ENCODE measurements at places on chromosomes 5 and 9. TPM values are rescaled to one million over a fixed set of nuclear protein-coding genes. Genes with fewer than 3 reads are reported as not detected.

GRCh38 chr5:152004095-152004494, 79.4 kb upstream of the GLRA1 start:
- DNase-seq = no peak

- DNase-seq = no peak
Measured at GRCh38 chr5:135248801-135249231, 150.2 kb downstream of the MACROH2A1 start.

- DNase-seq = no peak
Measured at GRCh38 chr5:57805732-57806131, 323.1 kb upstream of the ACTBL2 start.

DNA sequence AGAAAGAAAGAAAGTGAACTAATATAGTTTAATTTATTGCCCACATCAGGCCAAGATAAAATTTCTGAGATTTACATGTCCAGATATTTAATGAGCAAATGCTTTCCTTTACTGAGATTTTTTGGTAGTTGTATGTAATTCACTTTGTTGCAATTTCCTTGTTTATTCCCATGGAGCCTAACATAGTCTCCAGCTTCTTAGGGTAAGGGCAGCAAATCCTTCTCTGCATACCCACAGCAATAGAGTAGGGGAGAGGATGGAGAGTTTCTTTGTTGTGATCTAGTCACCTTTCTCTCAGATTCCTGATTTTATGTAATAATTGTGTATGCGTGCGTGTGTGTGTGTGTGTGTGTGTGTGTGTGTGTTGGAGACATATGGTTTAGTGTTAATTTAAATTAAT, 51.6 kb upstream of the DPYSL3 start:
- no peak for DNase-seq

DNA sequence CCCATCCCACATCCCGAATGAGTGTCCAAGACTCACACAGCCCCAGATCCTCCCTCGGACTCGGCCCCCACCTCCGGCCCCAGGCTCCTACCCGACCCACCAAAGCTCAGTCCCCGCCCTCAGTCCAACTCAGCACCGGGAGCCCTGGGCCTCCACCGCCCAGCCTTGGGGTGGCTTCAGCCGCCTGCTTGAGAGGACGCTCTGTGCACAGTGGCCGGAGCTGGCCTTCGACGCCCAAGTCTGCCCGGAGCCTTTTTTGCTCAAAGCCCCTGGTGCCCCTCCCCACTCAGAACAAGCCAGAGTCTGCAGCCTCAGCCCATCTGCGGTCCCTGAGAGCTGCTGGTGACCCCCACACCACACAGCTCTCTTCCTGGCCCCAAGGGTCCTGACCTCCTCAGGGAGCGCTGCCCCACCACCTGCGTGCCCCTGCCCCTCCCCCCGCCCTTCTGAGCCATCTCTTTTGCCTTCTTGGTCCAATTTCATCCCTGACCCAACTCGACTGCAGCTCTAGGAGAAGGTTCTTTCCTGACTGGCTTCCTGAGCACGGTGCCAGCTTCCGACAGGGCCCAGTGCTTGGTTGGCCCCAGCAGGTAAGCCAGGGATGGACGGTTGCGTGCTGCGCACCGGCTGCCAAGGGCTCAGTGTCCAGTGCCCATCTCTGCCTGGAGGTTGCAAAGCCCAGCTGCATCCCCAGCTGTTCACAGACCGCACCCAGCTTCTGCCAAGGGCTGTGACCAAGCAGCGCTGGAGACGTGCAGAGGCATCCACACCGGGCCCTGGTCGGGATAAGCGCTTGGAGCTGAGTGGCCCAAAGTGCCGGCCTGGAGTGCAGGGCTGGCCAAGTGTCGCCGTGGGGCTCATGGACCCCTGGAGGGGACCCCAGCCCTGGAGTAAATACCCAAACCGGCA, 27.7 kb upstream of the NSMF start:
- DNase-seq = no peak

DNA sequence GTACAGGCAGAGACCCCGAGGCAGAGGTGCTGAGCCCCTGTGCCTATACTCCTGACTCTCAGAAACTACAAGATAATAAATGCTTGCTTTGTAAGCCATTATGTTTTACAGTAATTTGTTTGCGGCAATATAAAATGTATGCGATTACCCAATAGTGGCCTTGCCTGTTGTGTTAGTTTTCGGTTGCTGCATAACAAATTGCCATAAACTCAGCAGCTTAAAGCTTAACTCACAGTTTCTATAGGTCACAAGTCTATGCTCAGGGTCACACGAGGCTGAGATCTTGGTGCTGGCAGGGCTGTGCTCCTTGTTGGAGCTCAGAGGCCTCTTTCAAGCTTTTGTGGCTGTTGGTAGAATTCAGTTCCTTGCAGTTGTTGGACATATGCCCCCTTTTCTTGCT, 114.8 kb downstream of the COL23A1 start:
- no peak for DNase-seq

DNA sequence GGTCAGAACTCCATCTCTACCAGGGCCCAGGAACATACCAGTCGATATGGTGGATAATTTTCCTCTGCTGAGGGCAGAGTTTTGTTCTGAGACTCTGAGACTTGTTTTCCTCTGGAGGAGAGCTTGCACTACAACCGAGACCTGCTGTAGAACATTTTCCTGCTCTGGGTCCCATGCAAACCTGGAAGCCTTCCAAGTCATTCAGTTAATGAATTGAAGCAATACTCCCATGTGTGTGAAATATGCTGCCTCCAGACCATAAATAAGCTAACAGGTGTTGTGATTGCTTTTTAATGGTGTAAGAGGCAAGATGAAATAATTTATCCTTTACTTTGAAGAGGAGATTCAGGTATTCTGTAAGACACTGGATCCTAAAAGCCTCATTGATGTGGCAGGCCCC, 372.8 kb downstream of the TMEM167A start:
- DNase-seq = no peak

DNA sequence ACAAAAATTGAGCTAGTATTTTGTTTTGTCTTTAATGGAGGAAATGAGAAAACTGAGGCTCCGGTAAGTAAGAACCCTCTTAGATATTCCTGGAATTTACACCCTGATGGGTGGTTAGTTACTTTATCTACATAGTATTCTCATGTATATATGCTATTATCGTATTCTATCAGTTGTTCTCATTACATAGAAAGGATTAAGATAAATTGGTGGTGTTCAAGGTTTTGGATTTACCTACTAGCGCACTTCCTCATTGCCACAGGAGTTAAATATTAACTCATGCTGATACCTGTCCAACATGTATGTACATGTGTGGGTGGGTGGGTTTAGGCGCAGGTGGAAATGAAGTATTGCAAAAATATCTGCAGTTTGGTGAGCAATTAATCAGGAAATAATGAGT, 61.1 kb upstream of the IFNE start:
- no peak for DNase-seq

GRCh38 chr5:154403776-154404387, 41.9 kb upstream of the SAP30L start:
- no peak for DNase-seq

GRCh38 chr5:140207250-140207964, 32.4 kb downstream of the CYSTM1 start:
- DNase-seq = no peak

- DNase-seq = no peak
Measured at GRCh38 chr5:9534881-9535517, 10.9 kb downstream of the SEMA5A start.

DNA sequence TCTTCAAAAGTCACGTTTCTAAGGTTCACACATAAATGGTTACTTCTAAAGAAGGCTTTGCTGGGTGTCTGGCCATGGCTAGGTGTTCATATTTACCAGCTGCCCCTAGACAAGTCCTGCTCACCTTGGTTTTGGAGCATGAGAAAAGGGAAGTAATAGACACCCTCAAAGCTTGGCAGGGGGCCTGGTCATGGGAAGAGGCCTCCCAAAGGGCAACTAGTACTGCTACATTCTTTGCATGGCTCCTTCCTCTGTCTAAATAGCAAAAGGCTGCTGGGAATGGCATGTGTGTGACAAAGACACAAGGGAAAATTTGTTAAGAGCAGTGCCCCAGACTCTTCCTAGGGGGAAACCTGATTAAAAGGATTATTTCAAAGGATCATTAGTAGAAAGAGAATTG, 93.4 kb downstream of the NRG2 start:
- DNase-seq = no peak

DNA sequence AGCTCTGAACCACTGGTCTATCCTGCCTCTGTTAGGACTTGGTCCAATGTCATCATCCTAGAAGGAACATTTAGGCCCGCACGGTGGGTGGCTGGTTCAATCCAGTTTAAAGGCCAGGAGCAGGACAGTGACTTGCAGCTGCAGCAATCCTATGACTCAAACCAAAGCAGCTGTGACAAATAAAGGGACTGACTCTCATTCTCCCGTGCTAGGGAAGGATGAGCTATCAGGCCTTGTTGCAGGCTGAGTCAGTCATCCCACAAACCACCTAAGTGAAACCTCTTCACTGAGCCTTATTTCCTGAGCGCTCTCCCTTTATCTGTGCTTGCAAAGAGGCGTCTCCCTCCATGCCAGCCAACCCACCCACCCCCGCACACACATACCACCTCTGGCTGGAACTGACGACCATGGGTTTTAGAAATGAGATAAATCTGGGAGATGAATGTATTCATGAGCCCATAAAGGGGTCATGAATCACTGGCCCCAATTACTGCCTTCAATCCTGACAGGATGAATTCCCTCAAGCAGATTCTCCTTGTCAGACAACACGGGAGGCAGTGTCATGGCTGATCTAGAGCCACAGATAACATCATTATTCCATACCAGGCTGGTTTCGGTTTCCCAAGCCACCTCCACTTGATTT, 93.4 kb downstream of the KCNIP1 start:
- DNase-seq = no peak

DNA sequence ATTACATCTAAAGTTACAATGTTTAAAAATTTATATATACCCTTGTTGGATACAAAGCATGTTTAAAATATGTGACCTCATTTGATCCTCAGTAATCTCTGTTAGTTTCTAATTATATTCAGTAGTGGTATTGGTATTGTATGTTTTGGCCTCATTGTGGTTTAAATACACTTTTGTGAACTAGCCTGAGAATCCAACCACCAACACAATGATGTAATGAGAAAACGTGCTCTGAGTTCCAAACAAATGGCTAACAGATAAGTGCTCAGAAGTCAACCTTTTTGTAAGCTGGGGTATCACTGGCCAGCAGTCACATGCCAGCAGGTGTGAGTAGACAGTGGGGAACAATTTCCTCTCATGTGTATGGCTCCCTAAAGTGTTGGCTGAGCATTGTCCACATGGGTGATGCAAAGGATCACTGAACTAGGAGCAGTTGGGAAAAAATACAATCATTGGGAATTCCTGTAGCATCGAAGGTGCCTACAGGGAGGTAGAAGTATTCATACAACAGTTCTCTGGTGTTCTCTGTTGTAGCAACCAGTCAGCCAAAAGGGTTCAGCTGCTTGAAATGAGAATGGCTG, 56.1 kb downstream of the DOCK8 start:
- DNase-seq = no peak

- DNase-seq = no peak
Measured at GRCh38 chr9:37410969-37411785, 11.3 kb upstream of the GRHPR start.

GRCh38 chr9:132725306-132725705, 55.0 kb downstream of the GTF3C4 start:
- DNase-seq = no peak

DNA sequence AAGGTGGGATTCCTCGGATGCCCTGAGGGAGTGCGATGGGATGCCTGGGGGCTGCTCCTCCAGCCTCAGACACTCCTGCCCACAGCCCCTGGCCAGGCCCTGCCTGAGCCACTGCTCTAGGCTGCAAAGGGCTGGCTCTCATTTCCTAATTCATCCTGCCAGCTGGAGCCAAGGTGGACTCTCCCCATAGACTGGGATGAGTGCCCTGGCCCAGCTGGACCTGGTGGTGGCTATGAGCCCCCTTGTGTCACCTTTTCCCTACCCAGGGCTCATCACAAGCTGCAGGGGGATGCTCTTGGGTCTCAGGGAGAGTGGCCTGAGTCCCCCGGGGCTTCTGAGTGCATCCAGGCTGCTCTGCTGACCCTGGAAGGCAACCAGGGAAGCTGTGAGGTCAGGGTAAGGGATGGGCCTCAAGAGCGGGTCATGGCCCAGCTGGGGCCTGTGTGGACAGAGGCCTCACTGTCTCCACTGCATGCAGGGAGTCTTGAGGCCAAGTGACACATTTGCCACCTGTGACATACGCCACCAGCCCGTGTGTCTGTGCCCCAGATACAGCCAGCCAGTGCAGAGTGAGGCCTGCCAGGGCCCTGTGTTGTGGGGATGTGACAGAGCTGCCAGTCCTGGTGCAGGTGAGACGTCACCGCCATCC, 102.7 kb upstream of the IER5L start:
- no peak for DNase-seq

DNA sequence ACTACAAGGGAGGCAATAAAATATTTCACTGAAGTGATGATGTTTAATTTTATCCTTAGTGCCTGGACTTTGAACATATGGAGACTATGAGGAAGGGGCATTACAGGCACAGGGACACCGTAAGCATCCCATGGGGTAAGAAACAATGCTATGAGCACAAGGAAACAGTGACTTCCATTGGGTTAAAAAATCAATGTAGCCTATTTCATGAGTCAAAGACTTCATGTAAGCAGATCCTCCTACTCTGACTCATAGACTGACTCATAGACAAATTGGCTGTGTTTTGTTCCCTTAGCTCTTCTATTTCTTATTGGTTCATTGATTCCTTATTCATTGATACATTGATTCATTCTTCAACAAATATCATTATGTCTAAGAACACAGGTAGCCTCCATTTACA, 351.0 kb downstream of the PRELID2 start:
- no peak for DNase-seq

DNA sequence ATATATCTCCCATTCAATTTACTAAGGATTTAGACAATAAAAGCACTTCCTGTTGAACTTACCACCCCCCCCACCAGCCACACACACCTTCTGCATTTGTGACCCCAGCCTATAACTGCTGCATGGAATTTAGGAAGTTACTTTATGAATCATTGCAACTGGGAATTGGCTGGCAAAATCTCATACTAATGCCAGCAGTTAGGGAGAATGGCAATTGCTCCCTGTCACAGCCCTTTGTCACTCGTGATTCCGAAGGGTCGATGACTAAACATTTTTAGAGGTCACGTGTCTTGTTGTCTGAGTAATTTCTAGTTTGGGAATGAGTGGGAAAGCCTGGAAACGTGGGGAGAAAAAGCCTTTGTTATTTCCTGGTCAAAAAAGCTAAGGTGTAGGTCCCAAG, 46.6 kb upstream of the PCA3 start:
- no peak for DNase-seq

- no peak for DNase-seq
Measured at GRCh38 chr5:65823204-65823603, 101.2 kb downstream of the NLN start.

Gene EGR1
- 11.8 TPM for total RNA-seq

Gene C9
- not detected for total RNA-seq

Gene LCP2
- total RNA-seq = 224 TPM

Gene PDGFRB
- total RNA-seq = 0.66 TPM

Gene PCDHGA3
- not detected for total RNA-seq

Gene HACD4
- total RNA-seq = 4.4 TPM

Gene IZUMO3
- total RNA-seq = not detected

Gene FBXW11
- 46.9 TPM for total RNA-seq

Gene ANKRD20A1
- total RNA-seq = not detected

Data from CD8-positive, alpha-beta memory T cell (primary cell).